Activated CD4-positive, alpha-beta T cell treated with anti-CD3 and anti-CD28 coated beads for 1 hour (primary cell): ENCODE measurements at places on chromosomes 7 and 10.

DNA sequence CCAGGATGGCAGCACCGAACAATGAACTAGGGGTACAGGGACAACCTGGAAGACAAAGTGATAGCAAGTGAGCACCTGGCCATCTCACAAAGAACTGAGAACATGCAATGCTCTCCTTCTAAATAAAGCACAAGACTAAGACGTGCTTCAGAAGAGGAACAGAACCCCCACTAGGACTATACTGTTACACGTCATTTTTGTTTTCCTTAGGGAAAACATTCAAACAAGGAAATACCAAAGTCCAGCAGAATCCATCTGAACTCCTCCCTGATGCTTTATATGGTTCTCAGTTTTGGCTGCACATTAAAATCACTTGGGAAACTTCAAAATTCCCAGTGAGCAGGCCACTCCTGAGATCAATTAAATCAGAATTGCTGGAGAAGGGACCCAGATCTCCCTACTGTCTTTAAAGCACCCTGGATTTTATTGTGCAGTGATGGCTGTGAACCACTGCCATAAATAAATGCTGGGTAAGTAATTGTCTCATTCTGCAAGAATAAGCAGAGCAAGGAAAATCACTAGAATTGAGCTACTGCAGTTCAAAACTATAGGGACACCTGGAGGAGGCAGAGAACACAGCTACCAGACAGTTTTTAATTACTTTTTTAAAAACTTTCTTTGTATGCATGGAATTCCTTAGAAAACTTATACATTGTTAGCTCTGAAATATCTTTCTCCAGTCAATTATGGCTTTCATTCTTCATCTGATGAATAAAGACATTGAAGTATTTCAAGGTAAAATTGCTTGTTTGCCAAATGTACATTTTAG is 866.5 kb upstream of the GHITM start:
- DNase-seq: no peak

DNA sequence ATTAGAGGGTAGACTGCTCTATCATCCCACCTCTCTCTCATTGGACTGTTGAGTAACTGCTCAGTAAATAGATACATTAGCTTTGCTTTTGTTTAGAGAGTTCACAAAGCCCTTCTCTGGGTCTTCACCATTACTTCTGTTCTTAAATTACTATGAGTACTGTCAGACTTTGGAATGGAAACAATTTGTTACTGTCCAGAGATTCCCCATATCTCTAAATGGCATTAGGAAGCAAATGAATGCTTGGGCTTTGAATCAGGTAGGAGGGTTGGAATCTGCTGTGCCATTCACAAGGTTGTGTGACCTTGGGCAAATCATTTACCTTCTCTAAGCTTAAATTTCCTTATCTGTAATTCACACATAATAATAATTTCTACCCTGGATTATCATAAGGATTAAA is 541.0 kb upstream of the FZD8 start:
- no peak for DNase-seq

DNA sequence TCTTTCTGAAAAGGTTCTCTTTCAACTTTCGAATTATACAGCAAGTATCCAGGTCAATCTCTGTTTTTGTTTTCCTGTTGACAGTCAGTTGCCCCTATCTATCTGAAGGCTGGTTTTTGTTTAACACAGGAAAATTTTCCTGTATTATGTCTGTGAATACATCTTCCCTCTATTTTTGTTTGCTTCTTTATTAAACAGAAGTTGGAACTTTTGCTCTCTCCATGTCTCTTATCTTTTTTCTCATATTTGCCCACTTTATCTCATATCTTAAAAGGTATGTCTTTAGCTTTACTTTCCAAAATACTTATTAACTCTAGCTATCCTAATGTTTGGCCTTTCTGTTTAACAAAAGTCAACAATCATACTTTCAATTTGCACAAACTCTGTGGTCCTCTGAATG is 95.0 kb downstream of the BRAF start:
- no peak for DNase-seq

- no peak for DNase-seq
Measured at GRCh38 chr10:10520491-10521385, 496.9 kb upstream of the CELF2 start.

DNA sequence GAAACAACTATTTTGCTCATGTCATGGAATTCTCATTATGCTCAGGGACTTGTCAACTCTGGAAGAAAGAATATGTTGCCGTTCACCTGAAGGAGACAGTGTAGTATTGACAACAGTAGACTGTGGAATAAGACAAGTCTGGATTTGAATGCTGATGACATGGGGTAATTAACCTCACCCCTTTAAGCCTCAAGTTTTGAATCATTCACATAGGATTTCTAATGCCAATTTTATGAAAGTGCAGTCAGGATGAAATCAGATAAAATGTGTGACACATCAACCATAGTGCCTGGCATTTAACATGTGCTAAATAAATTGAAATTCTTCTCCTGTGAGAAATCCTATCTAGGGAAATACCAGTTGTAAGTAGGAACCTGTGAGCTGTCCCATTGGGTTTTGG is 305.8 kb downstream of the KIF20B start:
- no peak for DNase-seq

GRCh38 chr7:114789161-114789560 is 132.7 kb upstream of the MDFIC start:
- no peak for DNase-seq

DNA sequence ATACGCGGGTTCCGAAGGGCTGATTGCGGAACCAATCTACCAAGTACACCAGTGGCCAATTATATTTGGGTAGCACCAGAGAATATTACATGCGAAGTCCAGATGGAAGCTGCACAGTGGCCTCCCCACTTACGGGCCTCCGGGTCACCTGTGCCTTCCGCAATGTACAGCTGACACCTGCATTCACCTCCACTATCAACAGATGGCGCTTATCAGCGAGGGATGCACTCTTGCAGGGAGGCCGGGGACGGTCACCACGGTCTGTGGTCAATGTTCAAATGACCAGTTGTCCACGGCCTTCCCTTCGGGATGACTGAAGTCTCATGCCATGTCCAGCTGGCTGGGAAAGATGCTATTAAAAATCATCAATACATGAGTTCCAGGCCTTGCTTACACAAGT is 47.6 kb downstream of the SLIT1 start:
- no peak for DNase-seq

DNA sequence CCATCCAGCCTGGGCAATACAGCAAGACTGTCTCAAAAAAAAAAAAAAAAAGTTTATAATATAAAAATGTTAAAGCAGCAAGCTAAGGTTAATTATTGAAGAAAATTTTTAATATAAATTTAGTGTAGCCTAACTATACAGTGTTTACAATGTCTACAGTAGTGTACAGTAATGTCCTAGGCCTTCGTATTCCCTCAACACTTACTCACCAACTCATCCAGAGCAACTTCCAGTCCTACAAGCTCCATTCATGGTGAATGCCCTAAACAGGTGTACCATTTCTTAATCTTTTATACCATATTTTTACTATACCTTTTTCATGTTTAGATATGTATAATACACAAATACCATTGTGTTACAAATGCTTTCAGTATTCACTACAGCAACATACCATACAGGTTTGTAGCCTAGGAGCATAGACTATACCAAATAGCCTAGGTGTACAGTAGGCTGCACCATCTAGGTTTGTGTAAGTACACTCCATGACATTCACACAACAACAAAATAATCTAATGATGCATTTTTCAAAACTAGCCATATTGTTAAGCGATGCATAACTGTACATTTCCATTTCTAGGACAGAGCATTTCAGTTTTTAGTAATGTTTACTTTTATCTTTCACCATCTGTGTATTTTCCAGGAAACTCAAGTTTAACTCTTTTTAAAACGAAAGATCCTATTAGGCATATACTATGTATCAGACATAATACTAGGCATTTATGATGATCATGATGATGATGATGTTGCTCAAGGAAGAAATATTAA is 43.3 kb downstream of the CNOT4 start:
- no peak for DNase-seq

- DNase-seq: no peak
Measured at GRCh38 chr10:130894471-130894870, 417.1 kb downstream of the TCERG1L start.

DNA sequence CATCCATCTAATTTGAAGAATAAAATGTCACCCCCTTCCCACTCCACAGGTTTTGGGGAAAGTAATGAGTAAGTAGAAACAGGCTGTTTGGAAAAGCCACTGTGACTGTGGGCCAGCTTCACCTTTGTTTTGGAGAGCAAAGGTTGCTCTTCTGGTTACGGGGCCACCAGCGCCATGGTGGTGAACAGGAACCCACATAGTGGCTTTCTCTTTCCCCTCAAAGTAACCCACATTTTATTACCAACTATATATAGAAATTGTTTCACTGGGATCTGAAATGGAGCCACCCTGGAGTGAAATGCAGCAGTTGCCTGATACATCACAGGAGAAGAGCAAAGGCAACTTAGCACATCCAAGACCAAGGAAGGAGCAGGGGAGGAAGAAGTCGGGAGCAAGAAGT is 112.3 kb upstream of the EFCAB10 start:
- DNase-seq: no peak

- no peak for DNase-seq
Measured at GRCh38 chr10:74863551-74863950, 37.2 kb downstream of the KAT6B start.

DNA sequence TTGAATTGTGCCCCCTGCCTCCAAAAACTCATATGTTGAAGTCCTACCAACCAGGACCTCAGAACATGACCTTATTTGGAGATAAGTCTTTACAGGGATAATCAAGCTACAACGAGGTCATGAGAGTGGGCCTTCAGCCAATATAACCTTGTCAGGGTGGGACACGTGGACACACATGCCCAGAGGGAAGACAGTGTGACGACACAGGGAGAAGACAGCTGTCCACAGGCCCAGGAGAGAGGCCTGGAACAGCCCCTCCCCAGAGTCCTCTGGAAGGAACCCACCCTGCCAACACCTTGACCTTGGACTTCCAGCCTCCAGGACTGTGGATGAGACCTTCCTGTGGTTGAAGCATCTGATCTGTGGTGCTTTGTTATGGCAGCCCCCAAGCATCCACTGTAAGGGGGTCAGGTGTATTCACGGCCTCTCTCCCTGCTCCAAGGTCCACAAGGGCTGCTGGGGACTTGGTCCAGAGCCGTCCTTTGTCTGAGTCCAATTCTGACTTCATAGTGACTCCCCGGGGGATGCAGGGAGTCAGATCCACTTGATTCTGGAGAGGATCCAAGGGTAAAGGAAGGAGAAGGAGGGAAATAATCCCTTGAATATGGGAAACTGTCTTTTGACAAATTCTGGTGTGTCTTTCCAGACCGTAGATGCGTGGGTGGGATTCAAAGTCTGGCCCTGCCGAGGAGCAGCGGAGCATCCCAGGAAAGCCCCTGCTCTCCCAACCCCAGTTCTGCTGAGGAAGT is 7.0 kb downstream of the CALML3 start:
- no peak for DNase-seq

- no peak for DNase-seq
Measured at GRCh38 chr10:132375116-132375794, 21.7 kb upstream of the PWWP2B start.

- no peak for DNase-seq
Measured at GRCh38 chr10:18647945-18648344, 3.4 kb downstream of the NSUN6 start.

DNA sequence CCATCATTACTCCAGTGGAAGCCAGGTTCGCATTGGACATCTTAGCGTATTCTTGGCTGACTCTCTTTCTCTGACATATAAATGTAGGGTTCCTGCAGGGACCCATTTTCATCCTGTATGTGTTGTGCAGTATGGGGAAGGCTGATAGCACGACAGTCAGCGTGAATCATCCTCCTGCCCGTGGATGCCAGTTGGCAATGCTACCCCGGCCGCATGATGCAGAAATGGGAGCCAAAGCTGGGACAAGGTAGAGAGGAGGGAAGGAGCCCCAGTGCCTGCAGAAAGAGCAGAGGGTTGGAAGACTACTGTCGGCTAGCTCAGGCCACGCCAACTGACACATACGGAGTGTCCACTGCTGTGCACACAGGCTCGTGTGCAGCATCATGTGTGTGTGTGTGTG is 251.6 kb downstream of the SKAP2 start:
- DNase-seq: no peak

DNA sequence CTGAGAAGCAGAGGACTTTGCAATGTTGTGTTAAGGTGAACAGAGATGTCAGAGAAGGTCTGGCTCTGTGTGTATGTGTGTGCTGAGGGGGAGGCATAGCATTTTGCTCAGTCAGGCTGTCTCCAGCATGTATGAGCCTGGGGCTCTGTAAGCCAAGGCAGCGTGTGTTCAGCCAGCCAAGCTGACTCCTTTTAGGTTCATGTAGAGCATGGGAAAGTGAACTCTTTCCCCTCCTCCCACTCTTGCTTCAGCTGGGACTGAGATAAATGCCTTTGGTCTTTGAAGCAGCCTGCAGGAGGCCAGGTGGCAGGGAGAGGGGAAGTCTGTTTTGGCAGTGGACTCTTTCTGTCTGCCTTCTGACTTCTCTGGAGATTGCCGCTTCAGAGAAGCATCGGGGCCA is 3.8 kb downstream of the SFXN2 start:
- DNase-seq: no peak

GRCh38 chr10:131830446-131831130 is 70.2 kb upstream of the PPP2R2D start:
- DNase-seq: no peak

DNA sequence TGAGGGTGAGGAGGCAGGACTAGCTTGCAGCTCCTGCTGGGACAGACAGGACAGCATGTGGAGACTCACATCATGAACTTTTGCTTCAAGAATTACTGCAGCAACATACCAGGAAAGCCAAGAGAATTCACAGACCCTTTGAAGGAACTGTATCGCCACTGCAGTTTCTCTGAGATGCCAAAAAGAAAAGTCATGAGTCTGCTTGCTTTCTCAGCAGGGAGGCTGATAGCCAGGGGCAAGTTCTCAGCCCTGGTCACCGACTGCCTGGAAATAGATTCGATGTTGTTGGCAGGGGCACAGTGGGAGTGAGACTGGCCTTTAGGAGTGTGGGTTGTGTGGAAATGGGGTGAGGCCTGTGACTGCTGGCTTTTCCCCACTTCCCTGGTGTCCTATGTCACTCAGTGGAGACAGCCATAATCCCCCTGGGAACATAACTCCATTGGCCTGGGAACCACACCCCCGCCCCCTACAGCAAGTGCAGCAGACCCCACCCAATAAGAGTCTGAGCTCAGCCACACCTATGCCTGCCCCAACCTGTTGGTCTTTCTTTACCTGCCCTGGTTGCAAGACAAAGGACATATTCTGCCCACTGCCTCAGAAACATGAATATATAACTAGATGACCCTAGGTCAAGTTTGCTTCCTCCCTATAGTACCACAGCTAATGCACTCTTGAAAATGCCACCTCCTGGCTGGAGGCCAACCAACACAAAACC is 1.6 kb upstream of the SAMD9 start:
- DNase-seq: no peak

- DNase-seq: peak; percentile 30
Measured at GRCh38 chr7:5532536-5533335, 109.1 kb upstream of the TNRC18 start.

GRCh38 chr10:131915484-131915883 is 14.7 kb downstream of the PPP2R2D start:
- DNase-seq: no peak

GRCh38 chr7:123120286-123120685 is 79.5 kb downstream of the SLC13A1 start:
- DNase-seq: no peak

- DNase-seq: peak; percentile 14
Measured at GRCh38 chr7:30285067-30285535, 704 bp downstream of the ZNRF2 start.
